ENCODE measurements at places on chromosomes 2 and 18. TPM values are rescaled to one million over a fixed set of nuclear protein-coding genes. Genes with fewer than 3 reads are reported as not detected.

Gene MC4R
- total RNA-seq, result 0.33 TPM

Gene CPS1
- total RNA-seq, result 1.4 TPM

Gene SKOR2
- not detected for total RNA-seq

- no peak for DNase-seq
Measured at GRCh38 chr2:37581433-37581832, 90.0 kb downstream of the CDC42EP3 start.

GRCh38 chr2:219624565-219624964 is 2.9 kb upstream of the SLC4A3 start:
- DNase-seq, result no peak

DNA sequence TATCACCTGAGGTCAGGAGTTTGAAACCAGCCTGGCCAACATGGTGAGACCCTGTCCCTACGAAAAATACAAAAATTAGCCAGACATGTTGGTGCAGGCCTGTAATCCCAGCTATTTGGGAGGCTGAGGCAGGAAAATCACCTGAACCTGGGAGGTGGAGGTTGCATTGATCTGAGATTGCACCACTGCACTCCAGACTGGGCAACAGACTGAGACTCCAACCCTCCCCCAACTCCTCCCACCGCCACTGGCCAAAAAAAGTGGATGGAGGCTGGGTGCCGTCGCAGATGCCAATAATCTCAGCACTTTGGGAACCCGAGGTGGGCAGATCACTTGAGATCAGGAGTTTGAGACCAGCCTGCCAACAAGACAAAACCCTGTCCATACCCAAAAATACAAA is 10.1 kb upstream of the SPIRE1 start:
- DNase-seq, result no peak

GRCh38 chr2:46674488-46674887 is 195.1 kb downstream of the TMEM247 start:
- no peak for DNase-seq

DNA sequence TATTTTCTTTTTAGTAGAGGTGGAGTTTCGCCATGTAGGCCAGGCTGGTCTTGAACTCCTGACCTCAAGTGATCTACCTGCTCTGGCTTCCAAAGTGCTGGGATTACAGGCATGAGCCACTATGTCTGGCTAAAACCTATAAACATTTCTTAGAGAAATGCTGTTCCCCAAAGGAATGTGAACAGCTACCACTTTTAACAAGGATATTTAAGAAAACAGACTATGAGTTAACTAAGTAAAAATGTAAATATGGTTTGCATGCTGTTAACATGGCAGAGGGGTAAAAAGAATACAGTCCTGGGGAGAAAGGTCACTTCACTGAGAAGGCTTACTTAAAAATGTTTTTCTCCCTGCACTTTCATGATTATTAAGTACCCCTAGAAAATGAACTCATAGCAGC is 57.1 kb downstream of the SLC16A14 start:
- DNase-seq, result no peak

GRCh38 chr18:8868276-8868675 is 162.9 kb downstream of the MTCL1 start:
- DNase-seq, result no peak

DNA sequence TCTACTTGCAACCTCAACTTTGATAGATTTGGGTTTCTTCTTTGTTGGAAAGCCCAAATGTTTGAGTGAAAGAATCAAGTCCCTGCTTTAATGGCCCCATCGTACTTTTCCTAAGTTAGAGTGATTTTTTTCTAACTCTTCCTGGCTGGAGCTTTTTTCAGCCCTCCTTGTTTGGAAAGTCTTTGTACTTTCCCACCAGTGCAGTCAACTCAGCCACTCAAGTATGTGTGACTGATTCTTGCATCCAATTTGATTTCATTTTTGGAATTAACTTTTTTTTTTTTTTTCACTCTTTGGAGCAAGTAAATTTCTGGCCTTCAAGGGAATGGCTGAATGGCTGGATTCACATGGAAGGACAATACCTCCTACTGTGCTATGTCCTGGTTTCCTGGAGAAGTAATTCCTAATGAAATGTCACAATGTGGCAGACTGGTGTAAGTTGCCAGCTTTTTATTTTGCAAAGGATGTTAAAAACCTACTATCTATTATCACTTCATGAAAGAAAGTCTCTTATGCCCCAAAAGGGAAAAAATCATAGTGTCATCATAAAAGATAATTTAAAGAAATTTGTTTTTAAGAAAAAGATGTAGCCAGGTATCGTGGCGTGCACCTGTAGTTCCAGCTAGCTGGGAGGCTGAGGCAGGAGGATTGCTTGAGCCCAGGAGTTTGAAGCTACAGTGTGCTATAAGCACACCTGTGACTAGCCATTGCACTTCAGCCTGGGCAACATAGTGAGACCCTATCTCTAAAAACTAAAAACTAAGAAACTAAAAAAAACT is 76.0 kb upstream of the ZFP36L2 start:
- no peak for DNase-seq

- no peak for DNase-seq
Measured at GRCh38 chr2:53865962-53866361, 6.2 kb upstream of the GPR75 start.

- DNase-seq, result no peak
Measured at GRCh38 chr2:226300196-226300886, 499.3 kb downstream of the IRS1 start.

DNA sequence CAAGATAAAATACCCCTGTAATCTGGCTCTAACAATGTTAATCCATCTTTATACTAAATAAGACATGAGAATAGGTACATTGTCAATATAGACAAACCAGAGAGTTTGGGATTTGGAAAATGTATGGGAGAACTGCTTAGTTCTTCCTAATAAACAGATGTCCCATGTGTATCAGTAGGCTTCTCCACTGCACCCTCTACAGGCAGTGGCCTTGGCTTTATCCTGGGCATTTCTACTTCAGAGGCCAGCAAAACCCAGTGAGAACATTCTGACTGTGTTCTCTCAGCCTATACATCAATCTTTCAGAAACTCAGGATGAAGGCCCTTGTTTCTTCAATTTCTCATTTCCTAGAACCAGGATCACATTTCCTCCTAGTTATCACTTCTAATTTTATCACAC is 1167.5 kb upstream of the ACVR2A start:
- DNase-seq, result no peak

DNA sequence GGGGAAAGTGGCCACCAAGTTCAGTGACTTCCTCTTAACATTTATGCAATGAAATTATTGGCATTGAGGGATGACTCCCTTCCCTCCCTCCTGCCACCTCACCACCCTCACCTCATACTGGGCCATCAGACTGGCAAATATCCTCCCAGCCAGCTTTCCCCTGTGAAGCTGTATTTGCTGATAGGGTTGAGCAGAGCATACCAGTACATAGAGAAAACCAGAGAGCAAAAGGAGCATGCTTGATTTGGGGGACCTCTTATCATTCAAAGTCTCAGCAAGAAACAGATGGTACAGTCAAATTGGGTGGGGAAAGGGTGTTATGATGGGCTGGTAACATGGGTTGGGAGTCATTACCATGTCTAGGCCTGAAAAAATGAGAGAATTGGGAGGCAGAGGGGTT is 19.1 kb upstream of the B3GNT2 start:
- no peak for DNase-seq

DNA sequence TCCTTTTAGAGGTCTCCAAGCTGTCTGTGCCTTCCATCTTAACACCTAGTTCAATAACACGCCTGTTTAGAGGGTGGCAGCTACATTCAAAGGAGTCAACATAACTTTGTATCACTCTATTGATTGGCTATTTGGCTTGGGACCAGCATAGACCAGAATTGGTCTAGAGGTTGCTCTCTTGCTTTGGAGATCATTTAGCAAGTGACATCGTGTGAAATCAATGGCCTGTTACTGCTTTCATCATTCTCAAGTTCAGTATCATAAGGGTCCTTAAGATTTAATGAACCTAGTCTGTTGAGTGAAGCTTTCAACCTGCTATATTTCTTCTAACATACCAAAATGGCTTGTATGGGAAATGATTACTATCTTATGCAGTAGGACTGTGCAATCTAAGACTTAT is 768.2 kb downstream of the NRXN1 start:
- DNase-seq, result no peak

GRCh38 chr18:56286775-56287325 is 351.5 kb downstream of the TXNL1 start:
- DNase-seq, result no peak

GRCh38 chr2:156622491-156622890 is 186.3 kb downstream of the GPD2 start:
- no peak for DNase-seq

DNA sequence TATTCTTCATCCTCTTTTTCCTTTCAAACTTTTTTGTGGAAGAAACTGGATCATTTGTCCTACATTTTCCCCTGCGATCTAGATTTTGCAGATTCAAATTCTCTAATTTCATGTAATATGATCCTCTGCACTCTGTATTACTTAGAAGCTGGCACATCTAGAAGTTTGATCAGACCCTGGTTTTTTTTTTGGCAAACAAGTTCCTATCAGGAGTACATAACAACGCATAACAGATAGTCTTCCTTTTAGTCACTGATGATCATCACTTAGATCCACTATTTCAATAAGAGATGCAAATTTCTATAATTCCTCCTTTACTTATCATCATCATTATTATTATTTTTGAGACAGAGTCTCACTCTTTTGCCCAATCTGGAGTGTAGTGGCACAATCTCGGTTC is 117.1 kb downstream of the CDH2 start:
- no peak for DNase-seq

DNA sequence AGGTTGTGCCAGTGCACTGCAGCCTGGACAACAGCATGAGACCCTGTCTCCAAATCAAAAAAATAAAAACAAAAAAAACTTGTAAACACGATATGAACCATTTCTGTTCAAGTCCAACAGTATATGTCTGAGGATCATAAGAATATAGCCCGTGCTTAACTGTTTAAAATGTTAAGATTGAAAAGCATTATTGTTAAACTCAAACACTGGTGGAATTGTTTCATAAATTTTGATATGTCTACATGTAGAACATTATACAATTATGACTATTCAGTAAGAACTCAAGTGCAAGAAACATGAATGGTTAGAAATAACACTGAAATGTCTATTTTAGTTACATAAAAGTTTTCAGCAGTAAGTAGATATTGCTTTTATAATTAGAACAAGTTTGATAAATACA is 29.7 kb downstream of the PPIG start:
- no peak for DNase-seq

Measured in thymus (tissue), 14 donors.